Activated naive CD4-positive, alpha-beta T cell treated with anti-CD3 and anti-CD28 coated beads, Interleukin-2, amount 10 ng/mL, durations not matched to agents 7 days and 5 days (primary cell): ENCODE measurements at places on chromosomes 5 and 9.
A peak's percentile ranks its signal among the peaks of the same experiment; 100 is the strongest.

GRCh38 chr9:99743455-99743854 is 78.2 kb upstream of the NR4A3 start:
- DNase-seq = no peak

DNA sequence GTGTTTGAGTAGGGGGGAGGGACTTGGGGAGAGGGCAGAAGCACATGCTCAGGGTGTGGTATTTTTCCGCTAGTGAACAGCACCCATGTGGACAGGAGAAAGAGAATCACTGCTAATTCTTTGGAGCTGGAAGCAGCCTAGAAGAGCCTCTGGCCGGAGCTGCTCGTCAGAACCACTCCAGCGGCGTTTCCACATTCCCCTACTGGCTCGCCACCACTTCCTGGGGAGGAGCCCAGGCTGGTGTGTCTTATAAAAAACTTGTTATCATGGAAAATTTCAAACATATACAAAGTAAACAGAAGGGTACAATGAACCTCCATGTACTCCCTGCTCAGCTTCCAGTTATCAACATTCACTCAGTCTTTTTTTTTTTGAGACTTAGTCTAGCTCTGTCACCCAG is 26.7 kb downstream of the LHX2 start:
- DNase-seq = no peak

GRCh38 chr9:129185402-129185801 is 7.3 kb upstream of the IER5L start:
- DNase-seq = no peak

DNA sequence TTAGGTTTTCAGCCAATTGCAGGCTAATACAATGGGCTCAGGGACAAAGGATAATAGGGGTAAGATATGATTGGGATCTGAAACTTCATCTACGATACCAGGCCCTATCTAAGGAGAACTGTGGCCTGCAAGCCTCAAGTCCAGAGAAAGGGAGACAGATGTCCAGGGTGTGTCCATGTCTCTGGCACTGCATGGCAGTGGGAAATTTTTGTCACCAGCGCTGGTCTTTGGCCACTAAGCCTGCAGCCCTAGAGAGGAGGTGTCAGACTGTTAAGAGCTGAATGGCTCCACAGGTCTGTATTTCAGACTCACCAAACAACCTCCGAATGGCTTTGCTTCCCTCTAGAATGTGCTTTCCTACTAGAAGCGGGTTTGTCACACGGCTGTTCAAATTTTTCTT is 6.6 kb upstream of the CNOT6 start:
- no peak for DNase-seq

DNA sequence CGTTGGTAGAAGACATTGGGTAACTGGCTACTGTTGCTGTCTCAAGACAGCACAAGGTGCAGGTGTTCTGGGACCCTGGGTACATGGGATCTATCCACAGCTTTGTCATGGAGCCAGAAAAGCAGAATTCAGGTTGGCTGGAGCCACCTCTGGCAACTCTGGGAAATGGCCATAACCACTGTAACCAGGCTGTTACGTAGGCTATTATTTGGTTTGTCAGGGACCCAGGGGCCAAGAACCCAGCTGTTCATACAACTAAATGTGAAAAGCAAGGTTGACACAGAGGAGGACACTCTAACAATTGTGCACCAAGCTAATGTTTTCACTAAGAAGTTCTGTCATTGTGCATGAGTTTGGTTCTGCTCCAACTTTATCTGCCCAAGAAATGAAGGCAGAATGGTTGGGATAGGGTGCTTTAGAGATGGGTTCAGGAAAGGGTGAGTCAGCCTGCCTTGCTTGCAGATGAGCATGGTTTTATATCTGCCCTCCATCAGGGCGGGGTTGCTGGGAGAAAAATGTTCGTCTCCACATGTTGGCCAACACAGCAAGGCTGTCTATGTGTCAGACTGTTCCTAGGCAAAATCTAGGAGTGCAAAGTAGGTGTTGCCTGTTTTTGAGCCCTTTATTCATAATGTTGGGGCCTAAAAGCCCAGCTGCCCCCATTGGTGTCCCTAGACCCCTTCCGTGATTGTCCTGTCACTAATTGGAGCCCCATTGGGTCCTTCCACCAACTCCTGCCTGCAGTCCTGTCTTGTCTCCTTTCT is 131.3 kb upstream of the DAP start:
- DNase-seq = no peak

- peak; percentile 50 for DNase-seq
Measured at GRCh38 chr9:96398582-96399324, 15.2 kb upstream of the SLC35D2 start.

GRCh38 chr5:96320797-96321196 is 112.3 kb downstream of the PCSK1 start:
- DNase-seq = no peak

GRCh38 chr5:125786021-125786420 is 637.2 kb upstream of the GRAMD2B start:
- no peak for DNase-seq

GRCh38 chr5:151384106-151384505 is 36.7 kb upstream of the SLC36A2 start:
- DNase-seq = no peak

GRCh38 chr5:175344331-175345195 is 99.4 kb downstream of the DRD1 start:
- no peak for DNase-seq

- DNase-seq = no peak
Measured at GRCh38 chr9:109487247-109487646, 10.9 kb downstream of the PTPN3 start.

DNA sequence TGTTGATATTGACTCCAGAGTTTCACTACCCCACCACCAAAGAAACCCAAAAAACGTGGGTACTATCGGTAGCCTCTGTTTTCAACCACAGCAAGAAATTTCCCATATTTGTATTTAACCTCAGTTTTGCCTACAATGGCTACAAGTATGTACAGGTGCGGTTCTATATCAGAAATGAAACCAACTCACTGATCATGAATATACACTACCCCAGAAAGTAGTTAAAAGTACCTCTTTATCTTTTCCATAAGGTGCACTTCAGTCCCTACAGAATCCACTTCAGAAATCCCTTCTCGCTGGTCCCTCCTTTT is 140.6 kb upstream of the SLC12A2 start:
- DNase-seq = no peak

DNA sequence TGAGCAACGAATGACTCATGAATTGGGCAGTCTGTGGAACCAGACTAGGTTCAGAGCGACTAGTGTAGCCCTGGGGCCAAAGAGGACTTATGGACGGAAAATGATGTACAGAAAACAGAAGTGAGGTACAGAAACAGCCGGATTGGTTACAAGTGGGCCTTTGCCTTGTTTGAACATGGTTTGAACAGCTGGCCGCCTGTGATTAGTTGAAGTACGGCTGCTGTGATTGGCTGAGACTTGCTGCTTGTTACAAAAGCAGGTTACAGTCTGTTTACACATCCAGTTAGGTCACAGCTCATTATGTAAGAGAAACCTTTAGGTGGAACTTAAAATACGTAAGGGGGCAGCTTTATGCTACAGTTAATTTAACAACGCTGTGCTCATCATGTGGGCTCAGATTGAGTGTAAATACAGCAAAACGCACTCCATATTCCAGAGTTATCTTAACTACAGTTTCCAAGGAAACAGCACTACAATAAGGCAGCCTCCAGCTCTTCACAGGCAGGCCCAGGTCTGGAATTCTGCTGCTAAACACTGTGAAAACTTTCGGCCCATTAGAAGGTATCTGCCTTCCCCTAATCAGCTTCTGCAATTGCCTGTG is 6.5 kb downstream of the AMACR start:
- no peak for DNase-seq

DNA sequence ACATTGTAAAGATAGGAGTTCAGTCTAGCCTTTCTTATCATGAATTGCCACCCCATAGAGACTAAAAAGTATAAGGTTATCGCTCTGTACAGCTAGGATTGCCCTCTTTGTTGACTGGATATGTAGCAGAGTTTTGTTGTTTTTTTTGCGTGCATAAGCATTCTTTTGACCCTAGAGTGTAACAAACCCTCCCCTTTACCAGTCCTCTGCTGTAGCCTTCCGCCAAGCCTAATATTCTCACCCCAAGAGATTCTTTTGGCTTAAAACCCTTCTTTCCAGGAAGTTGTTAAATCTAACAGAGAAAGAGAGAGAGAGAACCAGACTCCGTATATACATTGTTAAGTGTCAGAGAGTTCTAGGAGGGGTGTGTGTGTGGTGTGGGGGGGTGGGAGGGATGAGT is 113.9 kb downstream of the FGF1 start:
- DNase-seq = no peak

DNA sequence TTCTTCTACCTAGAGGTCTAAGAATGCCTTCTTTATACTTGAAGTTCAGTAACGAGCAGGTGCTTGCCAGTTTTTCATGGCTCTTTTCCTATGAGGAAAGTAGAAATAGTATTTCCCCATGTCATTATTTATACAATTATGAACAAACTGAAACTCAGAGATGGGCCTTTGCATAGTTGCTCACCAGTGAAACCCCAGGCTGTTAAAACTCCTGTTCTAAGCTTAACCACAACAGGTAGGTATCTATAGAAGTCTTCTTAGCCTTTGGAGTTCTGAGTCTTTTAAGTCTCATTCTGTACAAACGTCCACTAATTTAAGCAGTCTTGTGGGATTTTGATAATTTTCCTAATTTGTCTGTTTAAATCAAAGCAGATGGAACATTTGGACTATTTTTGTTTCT is 90.1 kb downstream of the STARD4 start:
- no peak for DNase-seq

DNA sequence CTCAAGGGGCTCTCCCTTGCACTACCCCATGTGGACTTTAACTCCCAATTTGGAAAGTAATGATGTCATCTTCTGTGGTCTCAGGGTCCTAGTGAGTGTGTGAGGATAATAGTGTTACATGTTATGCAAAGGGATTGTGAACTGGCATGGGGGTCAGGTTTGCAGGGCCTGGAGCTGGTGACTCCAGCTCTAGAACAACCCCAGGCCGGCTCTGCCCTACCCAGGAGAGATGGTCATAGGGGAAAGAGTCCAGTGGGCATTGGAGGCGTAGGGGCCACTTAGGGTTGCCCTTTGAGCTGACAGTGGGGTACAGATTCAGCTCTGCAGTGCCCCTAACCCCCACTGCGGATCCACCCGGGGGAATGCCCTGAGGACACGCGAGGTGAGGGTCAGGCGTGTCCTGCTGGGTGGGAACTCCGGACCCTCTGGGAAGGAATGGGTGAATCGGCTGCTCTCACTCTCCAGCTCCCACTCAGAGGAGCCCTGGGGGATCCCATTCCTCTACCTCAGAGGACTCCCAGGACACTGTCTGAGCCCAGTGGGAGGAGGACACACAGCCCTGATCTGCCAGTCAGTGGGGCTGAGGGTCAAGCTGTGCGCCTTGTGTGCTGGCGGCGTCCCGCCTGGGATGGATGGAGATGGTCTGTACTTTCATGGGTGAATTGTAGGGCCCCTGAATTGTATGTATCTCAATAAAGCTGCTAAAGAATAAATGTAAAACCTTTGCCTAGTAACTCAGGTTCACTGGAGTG is 2.5 kb upstream of the NKD2 start:
- peak; percentile 16 for DNase-seq

GRCh38 chr9:111890334-111890733 is 6.3 kb upstream of the UGCG start:
- DNase-seq = no peak

GRCh38 chr9:89478821-89479668 is 18.9 kb downstream of the SEMA4D start:
- no peak for DNase-seq
